ENCODE measurements at places on chromosomes 3 and 15.

- DNase-seq = no peak
Observed at GRCh38 chr3:157091083-157091833, 68.7 kb downstream of the CCNL1 start.

GRCh38 chr3:126464093-126464492 lies 11.6 kb downstream of the ZXDC start:
- DNase-seq = no peak

- no peak for DNase-seq
Observed at GRCh38 chr3:129749692-129750091, 143.2 kb upstream of the PLXND1 start.

- DNase-seq = no peak
Observed at GRCh38 chr15:73244333-73244732, 124.4 kb downstream of the HCN4 start.

GRCh38 chr3:21426920-21427319 lies 324.1 kb downstream of the ZNF385D start:
- no peak for DNase-seq

DNA sequence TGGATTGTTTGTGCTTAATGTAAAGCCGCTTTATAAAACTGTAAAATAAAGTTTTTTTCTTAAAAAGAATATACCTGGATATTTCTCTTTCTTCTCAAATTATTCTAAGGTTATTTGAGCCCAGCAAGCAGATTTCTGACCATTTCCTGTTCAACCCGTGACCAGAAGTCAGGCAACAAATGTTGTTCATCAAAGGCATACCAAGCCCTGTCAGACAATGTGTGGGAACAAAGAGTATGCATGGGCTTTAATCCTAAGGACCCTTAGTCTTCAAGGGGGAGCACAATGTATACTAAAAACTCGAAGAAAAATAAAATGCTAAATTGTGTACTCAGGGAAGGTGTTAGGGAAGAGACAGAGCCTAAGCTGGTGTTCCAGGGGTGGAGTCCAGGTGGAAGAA lies 26.6 kb upstream of the PAQR5 start:
- DNase-seq = no peak

DNA sequence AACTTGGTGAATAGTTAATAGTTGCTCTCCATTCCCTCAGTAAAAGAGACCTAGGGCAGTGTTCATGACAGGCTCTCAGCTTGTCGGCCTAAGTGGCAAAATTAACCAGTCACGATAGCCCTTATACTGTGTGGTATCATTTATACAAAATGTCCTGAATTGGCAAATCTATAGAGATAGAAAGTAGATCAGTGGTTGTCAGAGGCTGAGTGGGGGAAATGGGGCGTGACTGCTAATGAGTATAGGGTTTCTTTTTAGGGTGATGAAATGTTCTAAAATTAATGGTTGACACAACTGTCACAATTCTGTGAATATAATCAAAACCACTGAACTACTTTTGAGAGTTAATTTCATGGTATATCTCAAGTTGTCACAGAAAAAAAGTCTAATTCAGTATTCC lies 20.9 kb downstream of the ARIH1 start:
- DNase-seq = no peak

Measured in activated naive CD4-positive, alpha-beta T cell (primary cell).